ENCODE measurements at places on chromosomes 7 and 10.

DNA sequence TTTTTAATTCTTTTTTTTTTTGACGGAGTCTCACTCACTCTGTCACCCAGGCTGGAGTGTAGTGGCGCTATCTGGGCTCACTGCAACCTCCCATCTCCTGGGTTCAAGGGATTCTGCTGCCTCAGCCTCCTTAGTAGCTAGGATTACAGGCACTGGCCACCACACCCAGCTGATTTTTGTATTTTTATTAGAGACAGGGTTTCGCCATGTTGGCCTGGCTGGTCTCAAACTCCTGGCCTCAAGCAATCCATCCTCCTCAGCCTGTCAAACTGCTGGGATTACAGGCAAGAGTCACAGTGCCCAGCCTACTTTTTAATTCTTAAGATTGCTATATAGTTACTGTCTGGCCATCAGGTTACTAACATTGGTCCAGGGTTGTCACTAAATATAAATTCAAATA, 59.6 kb downstream of the ZNF277 start:
- DNase-seq: no peak

DNA sequence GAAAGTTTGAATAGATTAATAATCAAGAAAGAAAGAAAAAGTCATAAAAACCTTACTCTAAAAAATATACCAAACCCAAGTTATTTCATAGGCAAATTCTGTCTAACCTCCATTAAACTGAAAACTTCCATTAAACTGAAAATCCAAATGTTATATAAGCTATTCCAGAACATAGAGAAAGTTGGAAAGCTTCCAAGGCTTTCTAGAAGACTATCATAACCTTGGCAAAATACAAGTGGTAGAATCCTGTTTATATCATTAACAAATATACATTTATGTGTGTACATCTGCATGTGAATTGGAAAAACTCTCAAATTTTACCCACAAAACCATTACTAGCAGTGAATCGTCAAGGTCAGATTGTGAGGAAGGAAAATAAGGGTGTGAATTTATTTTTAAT, 23.9 kb downstream of the TEX36 start:
- DNase-seq: no peak

GRCh38 chr7:47300472-47301104, 281.3 kb downstream of the TNS3 start:
- DNase-seq: no peak

DNA sequence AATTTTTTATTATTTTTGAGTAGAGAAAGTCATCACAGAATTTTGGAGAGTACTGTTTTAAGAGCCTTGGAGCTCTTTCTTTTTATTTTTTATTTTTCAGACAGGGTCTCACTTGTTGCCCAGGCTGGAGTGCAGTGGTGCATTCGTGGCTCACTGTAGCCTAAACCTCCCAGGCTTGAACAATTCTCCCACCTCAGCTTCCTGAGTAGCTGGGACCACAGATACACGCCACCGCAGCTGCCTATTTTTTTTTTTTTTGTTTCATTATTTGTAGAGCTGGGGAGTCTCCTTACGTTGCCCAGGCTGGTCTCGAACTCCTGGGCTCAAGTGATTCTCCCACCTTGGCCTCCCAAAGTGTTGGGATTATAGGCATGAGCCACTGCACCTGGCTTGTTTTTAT, 10.6 kb downstream of the CPA4 start:
- DNase-seq: no peak

GRCh38 chr10:123868038-123869019, 23.3 kb downstream of the CPXM2 start:
- DNase-seq: peak; percentile 60

DNA sequence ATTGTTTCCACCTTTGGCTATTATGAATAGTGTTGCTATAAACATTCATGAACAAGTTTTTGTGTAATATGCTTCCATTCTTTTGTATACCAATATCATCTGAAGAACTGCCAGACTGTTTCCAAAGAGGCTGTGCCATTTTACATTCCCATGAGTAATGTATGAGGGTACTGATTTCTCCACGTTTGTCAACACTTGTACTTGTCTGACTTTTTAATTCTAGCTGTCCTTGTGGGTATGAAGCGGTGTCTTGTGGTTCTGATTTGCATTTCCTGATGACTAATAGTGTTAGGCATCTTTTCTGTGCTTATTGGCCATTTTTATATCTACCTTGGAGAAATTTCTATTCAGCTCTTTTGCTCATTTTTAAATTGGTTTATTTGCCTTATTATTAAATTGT, 52.8 kb downstream of the LSMEM1 start:
- DNase-seq: no peak

DNA sequence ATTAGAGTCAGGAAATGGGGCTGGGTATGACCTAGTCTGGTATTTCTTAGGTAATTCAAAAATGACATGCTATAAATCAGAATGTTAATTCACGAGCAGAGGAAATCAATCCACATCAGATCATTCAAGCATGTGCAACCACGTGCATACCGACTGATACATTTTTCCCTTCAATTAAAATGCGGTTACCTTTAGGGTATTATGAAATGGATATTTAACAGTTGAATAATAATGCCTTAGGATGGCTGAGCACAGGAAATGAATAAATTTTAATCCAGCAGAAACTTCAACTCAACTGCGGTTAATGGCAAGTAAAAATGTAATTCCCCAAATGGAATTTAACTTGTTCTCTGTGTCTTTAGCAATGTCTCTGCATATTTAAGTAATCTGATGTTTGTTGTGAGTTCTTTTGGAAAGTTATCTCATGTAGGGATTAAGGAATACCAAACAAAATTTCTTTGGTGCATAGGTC, 9.2 kb downstream of the CPA2 start:
- DNase-seq: peak; percentile 87

DNA sequence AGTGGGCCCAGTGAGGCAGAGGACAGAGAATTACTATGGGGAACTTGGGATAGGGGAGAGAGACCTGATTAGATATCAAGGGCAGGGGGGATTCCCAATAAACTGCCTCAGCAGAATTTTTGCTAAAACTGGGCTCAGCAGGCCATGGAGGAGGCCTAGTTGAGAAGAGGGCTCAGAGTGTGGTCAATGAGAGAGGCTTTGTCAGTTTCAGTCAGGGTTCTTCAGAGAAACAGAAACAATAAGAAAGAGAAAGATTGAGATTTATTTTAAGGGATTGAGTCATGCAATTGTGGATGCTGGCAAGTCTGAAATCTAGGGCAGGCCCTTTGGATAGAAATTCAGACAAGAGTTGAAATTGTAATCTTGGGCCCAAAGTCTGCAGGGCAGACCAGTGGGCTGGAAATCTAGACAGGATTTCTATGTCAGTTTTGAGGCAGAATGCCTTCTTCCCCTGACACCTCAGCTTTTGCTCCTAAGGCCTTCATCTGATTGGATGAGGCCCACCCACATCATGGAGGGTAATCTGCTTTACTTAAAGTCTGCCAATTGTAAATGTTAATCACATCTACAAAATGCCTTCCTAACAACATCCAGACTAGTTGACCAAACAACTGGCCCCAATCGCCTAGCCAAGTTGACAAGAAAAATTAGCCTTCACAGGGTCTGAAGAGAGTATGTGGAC, 33.5 kb upstream of the CCSER2 start:
- DNase-seq: no peak

GRCh38 chr7:157753713-157754415, 417.1 kb downstream of the DNAJB6 start:
- DNase-seq: no peak

Data from foreskin keratinocyte (primary cell).